Thoracic aorta (tissue), 2 donors: ENCODE measurements at places on chromosomes 16 and 17. TPM values are rescaled to one million over a fixed set of nuclear protein-coding genes. Genes with fewer than 3 reads are reported as not detected.

The SLC13A2 gene
- not detected for total RNA-seq

The TLK2 gene
- total RNA-seq = 71.5 TPM

DNA sequence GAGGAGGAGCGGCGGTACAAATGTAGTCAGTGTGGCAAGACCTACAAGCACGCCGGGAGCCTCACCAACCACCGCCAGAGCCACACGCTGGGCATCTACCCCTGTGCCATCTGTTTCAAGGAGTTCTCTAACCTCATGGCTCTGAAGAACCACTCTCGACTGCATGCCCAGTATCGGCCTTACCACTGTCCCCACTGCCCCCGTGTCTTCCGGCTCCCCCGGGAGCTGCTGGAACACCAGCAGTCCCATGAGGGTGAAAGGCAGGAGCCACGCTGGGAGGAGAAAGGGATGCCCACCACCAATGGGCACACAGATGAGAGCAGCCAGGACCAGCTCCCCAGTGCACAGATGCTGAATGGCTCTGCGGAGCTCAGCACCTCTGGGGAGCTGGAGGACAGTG, 2.8 kb downstream of the ZNF646 start:
- DNase-seq = no peak

GRCh38 chr17:41959336-41960095, 7.1 kb upstream of the CNP start:
- no peak for DNase-seq

- no peak for DNase-seq
Observed at GRCh38 chr17:44904001-44904984, 5.0 kb upstream of the EFTUD2 start.

GRCh38 chr16:53297477-53297876, 136.8 kb upstream of the RBL2 start:
- DNase-seq = no peak

The SLC16A11 gene
- 0.27 TPM for total RNA-seq

DNA sequence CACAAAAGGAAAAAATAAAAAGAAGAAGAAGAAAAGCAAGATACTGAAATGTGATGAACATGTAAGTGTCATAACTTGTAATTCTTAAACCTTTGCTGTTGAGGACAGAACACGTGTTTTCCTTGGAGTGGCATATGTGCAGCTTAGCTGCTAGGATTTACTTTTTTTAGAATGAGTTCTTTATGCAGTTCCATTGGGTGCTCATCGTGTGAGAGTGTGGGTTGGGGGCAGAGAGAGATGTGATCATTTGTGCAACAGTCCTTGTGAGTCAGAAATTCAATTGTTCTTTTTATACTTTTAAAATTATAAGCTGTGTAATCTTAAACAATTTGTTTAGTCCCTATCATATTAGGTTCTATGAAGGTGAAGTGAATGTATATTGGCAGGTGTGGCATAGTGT, 5.5 kb upstream of the DHRS11 start:
- DNase-seq = no peak

DNA sequence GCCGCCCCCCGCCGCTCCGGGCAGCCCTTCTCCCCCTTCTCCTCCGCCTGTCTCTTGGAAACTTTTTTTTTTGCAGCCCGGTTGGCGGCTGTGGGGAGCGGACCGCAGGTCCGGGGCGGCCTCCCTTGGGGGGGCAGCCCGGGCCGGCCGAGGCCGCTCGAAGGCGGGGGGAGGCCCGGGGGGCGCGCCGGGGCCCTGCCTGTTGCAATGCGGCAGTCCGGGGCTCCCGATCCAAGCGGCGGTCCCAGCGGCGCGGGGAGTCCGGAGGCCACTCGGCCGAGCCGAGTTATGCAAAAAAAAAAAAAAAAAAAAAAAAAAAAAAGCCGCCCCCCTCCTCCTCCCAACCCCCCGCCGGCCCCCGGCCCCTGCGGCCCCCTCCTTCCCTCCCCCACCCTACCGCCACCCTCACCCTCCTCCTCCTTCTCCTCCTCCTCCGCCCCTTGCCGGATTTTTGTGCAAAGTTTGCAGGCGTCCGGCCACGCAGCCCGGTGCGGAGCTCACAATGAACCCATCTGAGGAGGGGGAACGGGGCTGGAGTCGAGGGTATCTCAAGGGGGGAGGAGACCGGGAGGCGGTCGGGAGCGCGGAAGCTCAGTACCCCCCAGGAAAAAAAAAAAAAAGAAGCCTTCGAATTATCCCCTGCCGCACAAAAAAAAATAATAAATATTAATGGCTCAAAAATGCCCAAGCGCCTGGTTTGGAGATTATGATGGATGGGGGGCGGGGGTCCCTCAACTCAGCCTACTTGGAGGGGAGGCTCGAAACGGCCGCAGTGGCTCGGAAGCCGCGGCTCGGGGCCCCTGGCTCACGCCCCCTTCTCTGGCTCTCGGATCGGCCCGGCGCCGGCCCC, at the start of gene ZNF423:
Gene ZNF423, minus strand, starts transcription at position 291 of the 850 bp plus-strand sequence. CDS start 338 bp downstream, outside the sequence.
- DNase-seq = no peak

- no peak for DNase-seq
Observed at GRCh38 chr16:87056083-87056482, 261.1 kb downstream of the C16orf95 start.

The IL21R gene
- total RNA-seq = 0.14 TPM

DNA sequence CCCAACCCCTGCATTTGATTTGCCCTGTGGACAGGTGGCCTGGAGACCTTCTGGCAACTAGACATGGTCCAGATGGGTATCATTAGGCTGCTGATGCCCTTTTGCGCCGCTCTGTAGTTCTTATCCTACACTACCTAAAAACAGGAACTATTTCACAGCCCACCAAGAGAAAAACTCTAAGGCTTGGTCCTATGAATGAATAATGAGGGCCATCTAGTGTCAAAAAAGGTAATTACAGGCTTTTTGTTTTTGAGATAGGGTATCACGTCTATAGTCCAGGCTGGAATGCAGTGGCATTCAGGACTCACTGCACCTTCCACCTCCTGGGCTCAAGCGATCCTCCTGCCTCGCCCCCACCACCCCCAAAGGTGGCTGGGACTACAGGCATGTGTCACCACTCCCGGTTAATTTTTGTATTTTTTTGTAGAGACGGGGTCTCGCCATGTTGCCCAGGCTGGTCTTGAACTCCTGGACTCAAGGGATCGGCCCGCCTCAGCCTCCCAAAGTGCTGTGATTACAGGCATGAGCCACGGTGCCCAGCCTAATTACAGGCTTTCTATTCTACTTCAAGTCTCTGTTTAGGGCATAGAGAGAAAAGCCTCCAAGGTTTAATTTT, 20.9 kb downstream of the COIL start:
- DNase-seq = no peak

DNA sequence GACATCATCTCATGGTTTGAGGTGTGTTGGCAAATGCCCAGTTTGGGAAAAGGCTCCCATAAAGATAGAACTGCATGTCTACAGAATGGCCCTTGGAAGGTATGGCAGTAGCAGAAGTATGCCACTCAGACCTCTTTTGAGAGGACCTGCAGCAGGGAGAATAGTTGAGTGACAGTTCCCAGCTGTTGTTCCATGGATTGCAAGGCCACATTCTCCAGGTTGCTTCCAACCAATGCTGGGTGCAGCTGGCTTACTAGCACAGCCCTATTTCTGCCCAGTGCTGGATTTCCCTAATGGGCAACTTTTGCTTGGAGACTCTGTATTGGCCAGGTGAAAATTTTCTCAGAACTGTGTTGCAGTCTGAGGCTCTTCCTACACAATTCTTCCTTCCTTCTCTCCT, 266.2 kb downstream of the UTP18 start:
- DNase-seq = no peak

GRCh38 chr17:3957735-3958599, 6.3 kb downstream of the ATP2A3 start:
- DNase-seq = no peak

GRCh38 chr16:10999300-10999699, 54.9 kb downstream of the CLEC16A start:
- DNase-seq = no peak

The RPL26 gene
- total RNA-seq = 1,884 TPM

GRCh38 chr16:85631802-85632393, 18.8 kb downstream of the GSE1 start:
- no peak for DNase-seq

DNA sequence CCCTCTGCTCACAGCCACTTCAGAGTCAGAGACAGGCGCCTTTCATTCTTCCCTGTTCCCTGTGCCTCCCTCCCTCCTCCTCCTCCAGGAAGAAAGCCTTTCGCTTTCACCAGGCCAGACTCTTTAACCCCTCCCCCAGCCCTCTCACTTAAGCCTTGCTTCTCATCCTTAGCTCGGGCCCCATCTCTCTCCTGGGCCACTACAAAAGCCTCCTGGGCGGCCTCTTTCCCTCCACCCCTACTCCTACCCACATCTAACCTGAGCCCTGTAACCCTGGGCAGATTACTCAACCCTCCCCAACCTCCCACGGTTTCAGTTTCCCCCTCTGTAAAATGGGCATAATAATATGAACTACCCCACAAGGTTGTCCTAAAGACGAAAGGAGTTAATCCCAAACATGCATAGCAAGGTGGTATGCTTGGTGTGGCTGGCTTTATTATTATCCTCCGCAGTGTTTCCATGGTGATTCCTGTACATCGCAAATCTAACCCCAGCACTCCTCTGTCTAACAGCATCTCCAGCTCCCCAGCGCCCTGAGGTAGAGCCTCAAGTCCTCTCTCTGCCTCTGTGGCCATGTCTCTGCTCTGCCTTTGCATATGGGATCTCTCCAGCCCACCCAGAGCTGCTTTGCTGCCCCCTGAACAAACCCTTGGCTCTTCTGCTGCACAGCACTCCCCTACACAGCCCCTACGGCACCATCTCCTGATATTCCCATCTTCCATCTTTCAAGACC, 17.7 kb downstream of the PIMREG start:
- DNase-seq = no peak

- no peak for DNase-seq
Observed at GRCh38 chr17:1512351-1512750, 4.1 kb downstream of the INPP5K start.

DNA sequence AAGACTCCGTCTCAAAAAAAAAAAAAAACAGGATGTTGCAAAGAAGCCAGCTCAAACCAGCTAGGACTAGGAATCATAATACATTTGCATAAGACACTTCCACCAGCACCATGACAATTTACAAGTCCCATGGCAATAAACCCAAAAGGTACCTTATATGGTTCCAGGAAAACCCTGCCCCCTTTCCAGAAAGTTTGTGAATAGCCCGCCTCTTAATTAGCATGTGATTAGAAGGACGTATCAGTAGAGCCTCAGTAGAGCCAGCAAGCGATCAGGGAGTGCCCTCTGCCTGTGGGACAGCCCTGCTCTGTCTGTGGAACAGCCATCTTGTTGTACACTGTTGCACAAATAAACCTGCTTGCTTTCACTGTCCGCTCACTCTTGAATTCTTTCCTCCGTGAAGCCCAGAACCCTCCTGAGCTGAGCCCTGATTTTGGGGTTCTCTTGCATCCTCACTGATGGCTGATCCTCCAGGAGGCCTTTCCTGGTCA, 14.0 kb downstream of the NUPR1 start:
- no peak for DNase-seq

GRCh38 chr17:68148936-68149335, 98.9 kb upstream of the AMZ2 start:
- DNase-seq = no peak

DNA sequence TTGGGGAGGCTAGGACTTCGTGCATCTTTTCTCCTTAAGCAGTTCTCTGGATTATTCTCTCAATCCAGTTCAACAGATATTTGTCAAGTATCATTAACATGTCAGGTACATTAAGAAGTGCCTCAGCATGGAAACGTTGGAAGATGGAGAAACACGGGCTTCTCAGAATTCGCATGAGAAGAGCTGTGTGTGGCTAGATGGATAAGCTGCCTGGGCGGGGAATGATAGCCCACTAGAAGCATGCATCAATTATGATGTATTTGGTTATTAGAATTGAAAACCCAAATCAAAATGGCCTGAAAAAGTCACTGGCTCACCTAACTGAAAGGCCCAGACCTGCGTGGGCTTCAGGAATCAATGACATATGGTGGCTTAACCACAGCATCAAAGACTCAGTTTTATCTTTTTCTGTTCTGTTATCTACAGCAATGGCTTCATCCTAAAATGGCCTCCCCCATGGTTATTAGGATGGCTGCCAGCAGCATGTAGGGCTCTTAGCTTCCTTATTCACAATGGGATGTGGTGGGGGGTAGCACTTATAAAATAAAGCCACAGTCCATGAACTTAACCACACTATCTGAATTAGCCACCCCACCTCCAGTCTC, 43.9 kb downstream of the MMD start:
- no peak for DNase-seq

- DNase-seq = no peak
Observed at GRCh38 chr16:1333149-1333812, at the start of gene BAIAP3. TSS of gene BAIAP3 (plus strand) at chr16:1333645. CDS start at chr16:1338550, 4,905 bp downstream.

DNA sequence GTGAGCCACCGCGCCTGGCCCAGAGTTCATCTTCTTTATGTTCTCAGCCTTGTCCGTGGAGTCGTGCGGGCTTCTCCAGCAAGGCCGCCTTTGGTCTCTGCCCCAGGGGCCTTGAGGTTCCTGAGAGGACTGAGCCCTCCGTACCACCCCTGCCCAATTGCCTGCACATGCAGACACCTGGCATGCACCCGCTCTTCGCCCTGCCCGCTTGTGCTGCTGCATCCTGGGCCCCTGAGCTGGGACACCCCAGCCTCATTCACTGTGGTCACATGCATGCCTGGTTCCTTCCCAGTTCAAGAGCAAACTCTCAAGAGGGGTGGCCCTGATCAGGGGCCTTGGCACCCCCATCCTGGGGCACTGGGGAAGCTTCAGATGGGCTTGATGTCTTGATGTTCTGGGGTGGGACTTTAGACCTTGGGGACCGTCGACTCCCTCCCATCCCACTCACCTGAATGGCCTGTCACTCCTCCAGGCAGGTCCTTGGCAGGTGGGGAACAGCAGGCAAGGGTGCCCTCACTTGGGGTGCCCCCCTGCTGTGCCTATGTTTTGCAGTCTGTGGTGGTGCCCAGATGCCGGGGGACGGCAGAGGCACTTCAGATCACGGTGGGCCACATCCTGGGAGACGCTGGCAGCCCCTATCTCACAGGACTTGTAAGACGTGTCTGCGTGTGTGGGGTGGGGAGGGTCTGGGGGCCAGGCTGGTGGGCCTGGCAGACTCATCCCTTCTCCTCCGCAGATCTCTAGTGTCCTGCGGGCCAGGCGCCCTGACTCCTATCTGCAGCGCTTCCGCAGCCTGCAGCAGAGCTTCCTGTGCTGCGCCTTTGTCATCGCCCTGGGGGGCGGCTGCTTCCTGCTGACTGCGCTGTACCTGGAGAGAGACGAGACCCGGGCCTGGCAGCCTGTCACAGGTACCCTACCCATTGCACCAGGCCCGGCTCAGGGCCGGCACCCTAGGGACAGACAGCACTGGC, 12.7 kb upstream of the SPNS2 start:
- DNase-seq = no peak
